Kidney capillary endothelial cell (primary cell): ENCODE measurements at places on chromosomes 4 and X.

GRCh38 chr4:99447079-99447478, 11.9 kb upstream of the ADH7 start:
- peak; percentile 44 for DNase-seq

GRCh38 chrX:12693754-12694153, 97.5 kb upstream of the PRPS2 start:
- no peak for DNase-seq

- DNase-seq: no peak
Measured at GRCh38 chr4:104826171-104826570, 320.5 kb upstream of the TET2 start.

DNA sequence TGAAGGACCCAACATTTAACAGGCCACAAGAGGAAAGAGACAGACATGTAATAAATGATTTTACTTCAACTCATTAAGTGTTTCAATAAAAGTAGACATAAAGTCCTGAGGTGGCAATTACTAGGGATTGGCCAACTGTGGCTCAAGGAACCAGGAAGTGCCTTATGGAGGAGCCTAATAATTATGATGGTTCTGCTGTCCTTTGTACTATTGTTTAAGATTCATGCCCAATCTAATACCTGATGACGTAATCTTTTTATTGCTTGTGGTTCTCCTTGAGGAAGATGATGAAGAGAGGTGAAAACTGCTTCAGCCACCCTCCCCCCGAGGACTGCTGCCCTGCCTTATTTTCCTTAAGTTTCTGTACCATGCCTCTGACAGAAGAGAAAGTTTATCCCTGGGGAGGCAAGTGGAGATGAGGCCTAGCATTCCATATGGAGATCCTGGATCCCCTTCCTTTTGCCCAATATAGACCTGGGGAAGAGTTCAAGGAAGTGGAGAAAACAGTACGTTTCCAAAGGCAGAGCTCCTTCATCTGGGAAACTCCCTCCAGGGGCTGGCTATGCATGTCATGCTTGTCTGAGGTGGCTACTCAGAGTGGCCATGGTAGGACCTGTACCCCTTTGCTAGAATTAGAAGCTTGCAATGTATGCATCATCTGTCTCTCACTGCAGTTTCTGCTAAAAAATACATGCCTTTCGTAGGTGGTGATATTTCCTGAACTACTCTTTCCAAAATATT, 56.8 kb upstream of the FAT1 start:
- no peak for DNase-seq

- DNase-seq: no peak
Measured at GRCh38 chrX:119989905-119990555, 46.5 kb upstream of the NKAP start.
